ENCODE measurements at places on chromosomes 1 and 21.

DNA sequence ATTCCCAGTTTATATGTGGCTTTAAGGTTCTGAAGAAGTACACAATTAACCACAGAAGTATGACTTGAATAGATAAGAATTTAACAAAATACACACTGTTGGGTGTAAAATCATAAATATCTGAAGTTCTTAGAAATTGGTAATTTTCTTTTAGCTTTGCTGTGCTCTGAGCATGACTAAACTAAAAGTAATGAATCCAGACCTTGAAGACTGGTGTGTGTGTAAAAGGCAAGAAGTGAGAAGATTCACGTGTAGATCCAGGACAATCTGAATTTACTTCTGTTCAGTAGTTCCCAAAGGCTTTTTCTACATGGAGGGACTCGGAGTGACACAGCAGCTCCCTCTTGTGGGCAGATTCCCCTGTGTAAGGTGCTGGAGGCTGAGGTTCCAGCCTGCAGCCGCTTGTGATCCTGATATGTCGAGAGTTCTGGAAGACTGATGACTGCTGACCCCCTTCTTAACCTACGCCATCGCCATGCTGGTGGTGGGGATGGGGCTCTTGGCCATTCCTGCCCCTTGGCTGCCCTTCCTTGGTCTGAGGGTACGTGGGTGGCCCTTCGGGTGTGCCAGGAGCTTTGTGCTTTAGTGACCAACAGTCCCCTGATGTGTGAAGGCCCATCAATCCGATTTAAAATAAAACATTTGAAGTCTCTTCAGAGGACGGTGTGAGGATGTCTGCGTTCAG lies 62.7 kb downstream of the ADARB1 start:
- DNase-seq = peak; percentile 94

DNA sequence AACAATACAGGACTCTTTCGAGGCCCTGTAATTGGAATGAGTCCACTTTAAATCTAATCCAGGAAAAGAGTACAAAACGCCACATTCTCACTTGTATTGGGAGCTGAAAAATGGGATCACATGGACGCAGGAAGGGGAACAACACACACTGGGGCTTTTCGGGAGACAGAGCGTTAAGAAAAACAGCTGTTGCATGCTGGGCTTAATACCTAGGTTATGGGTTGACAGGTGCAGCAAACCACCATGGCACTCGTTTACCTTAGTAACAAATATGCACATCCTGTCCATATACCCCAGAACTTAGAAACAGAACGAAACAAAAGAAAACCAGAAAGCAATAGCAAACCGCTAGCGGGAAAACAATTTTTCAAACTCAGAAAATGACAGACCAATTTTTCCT lies 1532.7 kb upstream of the TPTE start:
- no peak for DNase-seq

- no peak for DNase-seq
These were observed 71.7 kb downstream of the EDEM3 start for GRCh38 chr1:184682956-184683355.

DNA sequence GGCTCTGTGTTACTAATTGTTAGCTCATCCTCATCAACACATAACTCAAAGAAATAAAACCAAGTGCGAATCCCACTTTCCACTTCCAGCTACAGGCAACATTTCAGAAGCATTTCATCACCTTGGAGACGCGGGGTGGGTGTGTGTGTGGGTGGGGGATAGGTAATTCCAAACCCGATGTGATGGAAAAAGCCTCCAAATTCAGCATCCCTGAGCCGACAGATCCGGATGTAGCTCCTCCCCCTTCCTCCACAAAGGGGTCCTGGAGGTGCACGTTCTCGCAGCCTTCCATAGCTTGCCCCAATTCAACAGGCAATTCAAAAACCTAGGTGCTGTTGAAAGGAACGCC lies 486 bp downstream of the HSPA13 start:
- peak; percentile 65 for DNase-seq

GRCh38 chr21:42480736-42481135 lies 15.3 kb downstream of the RSPH1 start:
- DNase-seq = no peak

GRCh38 chr1:162538815-162539431 lies 22.6 kb upstream of the UAP1 start:
- peak; percentile 74 for DNase-seq

- DNase-seq = no peak
These were observed 16.4 kb upstream of the KIF21B start for GRCh38 chr1:201039876-201040275.

DNA sequence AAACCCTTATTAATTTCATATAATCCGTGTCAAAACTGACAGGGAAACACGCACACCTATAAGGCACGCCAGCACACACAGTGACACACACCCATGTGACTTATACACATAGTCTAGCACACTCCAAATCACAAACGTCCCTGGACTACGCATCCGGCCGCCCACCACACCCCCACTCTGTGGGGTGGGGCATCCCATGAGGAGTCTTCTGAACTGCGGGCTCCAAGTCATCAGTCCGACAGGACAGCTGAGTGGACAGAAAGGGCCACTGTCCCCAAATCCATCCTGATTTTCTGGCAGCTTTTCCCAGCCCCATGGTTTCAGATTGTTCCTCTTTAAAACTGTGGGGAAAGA lies 829 bp downstream of the PEA15 start:
- DNase-seq = peak; percentile 69

DNA sequence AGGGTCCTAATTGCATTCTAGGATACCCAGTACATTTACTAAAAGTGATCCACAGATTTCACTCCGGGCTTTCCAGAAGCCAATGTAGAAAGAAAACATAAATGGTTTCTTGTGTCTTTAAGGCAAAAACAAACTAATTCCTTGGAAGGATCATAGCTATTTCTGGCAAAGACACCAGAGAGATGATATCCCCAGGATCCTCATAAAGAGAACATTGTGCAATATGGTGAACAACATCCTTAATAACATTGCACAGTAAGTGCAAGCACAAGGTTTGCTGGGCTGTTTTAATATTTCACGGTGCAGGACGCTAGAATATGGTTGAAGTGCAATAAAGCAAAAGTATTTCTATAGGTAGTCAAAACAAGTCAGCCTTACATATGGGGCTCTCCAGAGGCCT lies 83.0 kb downstream of the NTPCR start:
- DNase-seq = peak; percentile 61

- DNase-seq = no peak
These were observed 63.7 kb downstream of the LEPR start for GRCh38 chr1:65483993-65484754.

- no peak for DNase-seq
These were observed 20.0 kb upstream of the ADARB1 start for GRCh38 chr21:45054227-45054926.

GRCh38 chr1:217747156-217747769 lies 116.1 kb downstream of the SPATA17 start:
- DNase-seq = peak; percentile 74

DNA sequence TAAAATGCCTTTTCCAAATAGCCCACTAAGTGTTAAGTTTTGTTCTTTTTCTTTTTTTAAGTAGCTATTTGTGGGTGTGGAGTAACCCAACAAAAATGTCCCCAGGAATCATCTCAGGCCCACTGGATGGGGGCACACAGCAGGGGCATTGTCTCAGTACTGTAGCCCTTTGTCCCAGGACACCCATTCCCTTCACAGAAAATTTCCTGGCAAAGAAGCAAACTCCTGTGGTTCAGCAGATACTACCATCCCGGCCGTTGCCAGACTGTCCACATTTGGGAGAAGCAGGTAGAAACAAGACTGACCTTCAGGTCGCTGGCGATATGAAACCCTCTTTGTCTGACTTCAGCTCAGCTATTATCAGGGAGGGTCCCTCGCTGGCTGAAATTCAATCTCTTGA lies 23.7 kb upstream of the SRRM1 start:
- no peak for DNase-seq

DNA sequence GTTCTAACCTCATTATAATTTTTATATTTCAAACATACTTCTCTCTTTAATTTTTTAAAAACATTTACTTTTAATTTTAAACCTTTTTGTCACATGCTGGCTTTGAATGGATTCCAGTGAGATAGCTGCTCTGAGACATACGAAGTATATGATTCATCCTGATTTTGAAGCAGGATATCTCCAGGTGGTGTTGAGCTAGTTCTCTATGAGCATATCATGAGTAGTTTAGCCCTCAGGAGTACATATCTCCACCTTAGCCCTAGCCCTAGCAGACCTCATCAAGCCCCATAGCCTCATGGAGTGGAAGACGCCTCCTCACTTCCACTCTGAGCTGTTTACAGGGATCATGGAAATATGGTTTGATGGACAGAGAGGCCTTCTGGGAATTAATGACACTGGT lies 183.2 kb upstream of the C21orf91 start:
- DNase-seq = no peak

- no peak for DNase-seq
These were observed 24.4 kb upstream of the KCNJ6 start for GRCh38 chr21:37940691-37941090.

GRCh38 chr21:29403922-29404538 lies 105.3 kb downstream of the BACH1 start:
- no peak for DNase-seq

- DNase-seq = no peak
These were observed 104.0 kb downstream of the NIBAN1 start for GRCh38 chr1:184870319-184870718.

DNA sequence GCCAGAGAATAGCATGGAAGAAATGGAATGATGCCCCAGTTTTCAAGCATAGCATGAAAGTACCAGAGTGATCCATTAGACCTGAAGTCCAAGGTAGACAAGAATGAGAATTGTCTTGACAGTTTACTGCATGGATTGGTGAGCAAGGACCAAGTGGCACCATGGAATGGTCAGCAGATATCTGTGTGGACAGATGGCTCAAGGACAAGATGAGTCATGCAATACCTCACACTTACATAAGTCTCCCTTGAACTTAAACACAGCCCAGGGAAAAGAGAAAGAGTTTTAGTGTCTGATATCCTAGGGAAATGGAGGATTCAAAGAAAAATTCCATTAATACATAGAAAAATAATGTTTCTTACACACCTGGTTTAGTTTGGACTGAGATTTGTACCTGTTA lies 195.2 kb downstream of the MRPL39 start:
- no peak for DNase-seq

DNA sequence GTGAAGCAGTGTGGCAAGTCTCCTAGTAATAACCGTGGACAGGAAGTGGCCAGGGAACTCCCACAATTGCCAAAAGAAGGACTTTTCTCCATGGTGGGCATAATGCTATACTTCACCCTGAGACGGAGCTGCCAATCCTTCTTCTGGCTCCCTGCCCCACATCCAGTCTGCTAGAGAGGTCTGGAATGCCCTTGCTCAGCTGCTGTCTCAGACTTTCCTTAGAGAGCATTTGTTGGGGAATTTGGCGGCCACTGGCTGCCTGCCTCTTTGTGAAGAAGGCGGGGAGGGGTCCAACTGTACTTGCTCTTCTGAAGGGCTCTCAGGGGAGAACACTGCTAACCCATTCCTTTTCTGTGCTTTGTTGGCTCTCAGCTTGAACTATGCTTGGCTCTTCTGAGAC lies 123.7 kb upstream of the EDN2 start:
- DNase-seq = peak; percentile 51

DNA sequence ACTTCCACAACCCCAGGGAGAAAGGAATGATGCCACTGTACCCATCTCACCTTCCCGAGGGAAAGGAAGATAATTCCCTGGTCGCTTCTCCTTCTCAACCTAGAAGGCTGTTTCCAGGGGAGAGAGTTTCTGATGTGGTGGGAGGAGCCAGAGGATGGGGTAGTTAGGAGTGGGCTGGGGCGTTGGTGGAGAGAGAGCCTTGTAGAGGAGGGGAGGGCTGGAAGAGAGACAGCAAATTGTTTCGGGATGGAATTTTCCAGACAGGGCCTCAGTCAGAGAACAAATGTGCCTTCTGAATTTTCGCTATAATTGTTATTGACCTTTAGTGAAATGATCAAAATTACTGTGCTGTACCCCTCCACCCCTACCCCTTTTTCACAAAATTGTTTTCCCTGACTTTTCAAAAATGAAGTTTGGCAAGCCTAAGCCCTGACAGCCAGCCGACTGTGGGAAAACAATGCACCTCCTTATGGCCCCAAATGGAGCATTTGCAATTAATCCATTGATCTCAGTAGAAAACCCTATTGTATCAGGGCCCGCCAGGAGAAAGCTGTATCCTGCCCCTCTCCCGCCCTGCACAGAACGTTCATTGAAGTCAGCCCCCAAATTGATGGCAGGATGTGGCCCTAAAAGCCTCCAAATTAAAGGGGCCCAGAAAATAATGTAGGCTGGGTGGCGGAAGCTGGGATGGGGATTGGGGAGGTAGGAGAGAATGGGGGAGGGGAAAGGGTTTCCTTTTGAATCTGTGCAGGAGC lies 69.1 kb upstream of the JUN start:
- DNase-seq = no peak

- no peak for DNase-seq
These were observed 9.8 kb upstream of the CSF3R start for GRCh38 chr1:36492491-36492890.

DNA sequence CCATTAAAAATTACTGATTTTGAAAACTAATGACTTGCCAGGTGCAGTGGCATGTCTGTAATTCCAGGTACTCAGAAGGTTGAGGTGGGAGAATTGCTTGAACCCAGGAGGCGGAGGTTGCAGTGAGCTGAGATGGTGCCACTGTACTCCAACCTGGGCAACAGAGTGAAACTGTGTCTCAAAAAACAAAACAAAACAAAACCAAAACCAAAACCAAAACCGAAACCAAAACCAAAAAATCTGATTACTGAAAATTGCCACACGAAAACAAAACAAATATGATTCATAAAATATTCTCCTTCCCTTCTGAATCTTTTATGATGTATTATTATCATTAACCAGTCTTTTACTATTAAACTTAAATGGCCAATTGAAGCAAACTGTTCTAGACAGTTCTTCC lies 74.1 kb downstream of the SERINC2 start:
- peak; percentile 12 for DNase-seq

DNA sequence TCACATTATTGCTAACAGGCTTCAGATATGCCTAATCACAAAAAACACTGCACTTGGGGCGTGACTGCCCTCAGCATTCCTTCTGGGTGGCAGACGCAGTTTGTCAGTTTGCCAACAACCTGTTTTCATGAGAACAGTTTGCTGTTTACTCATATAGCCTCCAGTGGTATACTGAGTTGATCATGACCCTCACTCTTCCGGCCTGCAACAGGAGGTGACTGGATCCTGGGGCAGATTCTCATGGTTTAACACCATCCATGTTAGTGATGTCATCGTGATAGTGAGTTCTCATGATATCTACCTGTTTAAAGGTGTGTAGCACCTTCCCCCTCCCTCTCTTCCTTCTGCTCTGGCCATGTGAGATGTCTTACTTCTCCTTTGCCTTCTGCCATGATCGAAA lies 555.2 kb downstream of the PLPP3 start:
- DNase-seq = no peak
